Stimulated activated CD8-positive, alpha-beta memory T cell treated with anti-CD3 and anti-CD28 coated beads, Interleukin-7, amount 100 ng/mL, for 1 hour (primary cell): ENCODE measurements at places on chromosomes 13 and 19.
A peak's percentile ranks its signal among the peaks of the same experiment; 100 is the strongest.

- DNase-seq: no peak
Observed at GRCh38 chr13:32587811-32588170, 1.5 kb downstream of the PDS5B start.

GRCh38 chr13:35966024-35966423 is 165.2 kb downstream of the DCLK1 start:
- DNase-seq: no peak

- no peak for DNase-seq
Observed at GRCh38 chr19:7778081-7778480, 15.0 kb downstream of the CLEC4M start.

GRCh38 chr19:10881403-10882107 is 10.2 kb downstream of the CARM1 start:
- no peak for DNase-seq

- no peak for DNase-seq
Observed at GRCh38 chr13:36124236-36124822, 6.9 kb downstream of the DCLK1 start.

GRCh38 chr19:55519451-55520311 is 17.3 kb downstream of the SBK2 start:
- no peak for DNase-seq

DNA sequence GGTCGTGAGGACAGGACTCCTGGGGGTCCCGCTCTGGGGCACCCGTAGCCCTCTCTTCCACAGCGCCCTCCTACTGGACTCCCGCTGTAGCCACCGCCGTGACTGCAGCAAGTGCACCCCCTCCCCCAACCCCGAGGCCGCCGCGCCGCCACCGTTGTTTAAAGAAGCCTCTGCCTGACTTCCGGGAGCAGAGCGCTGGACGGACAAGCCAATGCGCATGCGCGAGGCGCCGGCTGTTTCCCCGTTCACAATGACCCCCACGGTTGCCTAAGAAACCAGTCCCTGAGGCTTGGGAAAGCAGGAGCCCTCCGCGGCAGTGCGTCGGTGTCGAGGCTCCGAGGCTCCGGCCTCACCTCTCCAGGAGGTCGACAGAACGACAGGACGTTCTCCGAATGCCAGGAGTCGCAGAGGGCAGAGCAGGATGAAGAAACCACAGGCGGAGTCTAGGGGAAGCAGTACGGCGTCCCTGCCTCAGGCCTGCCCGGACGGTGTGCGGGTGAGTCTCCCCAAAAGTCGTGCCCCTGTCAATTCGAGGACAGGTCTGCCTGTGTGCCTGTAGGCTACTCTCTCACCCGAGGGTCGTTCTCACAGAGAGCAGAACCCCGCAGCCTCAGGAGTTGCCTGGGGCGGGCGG is 70.5 kb upstream of the ZNF420 start:
- DNase-seq: no peak

DNA sequence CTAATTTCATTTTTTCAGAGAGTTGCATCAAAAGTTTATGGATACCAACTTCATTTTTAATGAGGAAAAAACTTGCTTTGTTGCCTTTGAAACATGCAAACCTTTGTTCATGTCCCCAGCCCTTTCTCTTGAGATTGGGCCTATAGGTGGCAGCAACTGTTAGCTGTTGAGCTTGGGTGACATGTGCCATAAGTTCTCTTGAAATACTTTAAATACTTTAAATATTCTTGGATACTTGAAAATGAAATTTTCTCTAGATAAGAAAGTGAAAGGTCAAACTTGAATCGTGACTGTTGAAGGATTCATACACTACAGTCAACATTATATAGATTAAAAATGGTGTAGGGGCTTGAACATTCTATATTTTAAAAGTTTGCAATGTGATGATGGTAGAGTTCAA is 294.9 kb downstream of the NDFIP2 start:
- DNase-seq: no peak

- DNase-seq: no peak
Observed at GRCh38 chr19:49534632-49535385, 7.0 kb downstream of the RCN3 start.

DNA sequence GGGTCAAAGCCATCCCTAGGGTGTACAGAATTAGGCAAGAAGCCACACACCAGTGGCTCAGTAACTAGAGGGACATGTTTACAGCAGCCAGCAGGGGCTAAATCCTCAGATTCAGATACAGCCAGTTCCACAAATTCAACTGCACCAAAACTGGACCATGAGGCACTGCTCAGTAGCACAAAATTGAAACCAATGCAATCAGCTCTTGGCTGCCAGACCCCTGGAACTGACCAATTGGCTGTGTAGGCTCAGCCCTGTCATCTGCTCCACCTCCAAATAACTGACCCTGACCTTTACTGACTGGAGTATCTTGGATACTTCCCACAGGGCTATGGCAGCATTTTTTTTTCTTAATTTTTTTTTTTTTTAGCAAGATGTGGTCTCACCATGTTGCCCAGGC is 226.5 kb downstream of the FOXO1 start:
- no peak for DNase-seq

DNA sequence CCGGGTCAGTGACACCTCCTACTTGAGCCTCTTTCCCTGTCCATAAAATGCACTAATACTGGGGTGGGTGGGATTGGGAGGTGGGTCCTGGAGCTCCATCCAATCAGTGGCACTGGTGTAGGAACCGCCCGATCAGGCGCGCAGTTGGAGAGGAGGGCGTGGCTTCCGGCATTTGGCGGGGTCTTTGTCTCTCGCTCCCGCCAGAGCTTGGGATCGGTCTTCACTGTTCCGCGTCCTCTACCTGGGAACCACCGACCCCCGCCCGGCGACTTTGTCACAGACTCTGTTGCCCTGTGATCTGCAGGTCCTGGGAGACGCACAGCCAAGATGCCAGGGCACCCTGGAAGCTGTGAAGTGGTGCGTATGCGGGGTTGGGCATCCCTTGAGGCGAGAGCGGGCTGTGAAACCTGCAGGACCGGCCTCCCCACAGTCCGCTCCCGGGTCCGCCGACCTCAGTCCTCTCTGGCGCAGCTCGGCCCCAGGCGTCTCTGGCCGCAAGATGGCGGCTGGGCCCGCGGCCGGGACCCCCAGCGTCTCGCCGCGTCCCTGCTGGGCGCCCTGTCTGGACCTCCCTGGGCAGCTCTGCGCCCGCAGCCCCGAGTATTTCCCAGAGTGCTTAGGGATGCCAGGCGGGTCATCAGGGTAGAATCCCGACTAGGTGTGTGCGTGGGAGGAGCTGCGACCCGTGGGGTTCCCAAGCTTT is 41.6 kb upstream of the ZNF730 start:
- no peak for DNase-seq

GRCh38 chr19:13060964-13061927 is 41.4 kb downstream of the LYL1 start:
- DNase-seq: peak; percentile 71

DNA sequence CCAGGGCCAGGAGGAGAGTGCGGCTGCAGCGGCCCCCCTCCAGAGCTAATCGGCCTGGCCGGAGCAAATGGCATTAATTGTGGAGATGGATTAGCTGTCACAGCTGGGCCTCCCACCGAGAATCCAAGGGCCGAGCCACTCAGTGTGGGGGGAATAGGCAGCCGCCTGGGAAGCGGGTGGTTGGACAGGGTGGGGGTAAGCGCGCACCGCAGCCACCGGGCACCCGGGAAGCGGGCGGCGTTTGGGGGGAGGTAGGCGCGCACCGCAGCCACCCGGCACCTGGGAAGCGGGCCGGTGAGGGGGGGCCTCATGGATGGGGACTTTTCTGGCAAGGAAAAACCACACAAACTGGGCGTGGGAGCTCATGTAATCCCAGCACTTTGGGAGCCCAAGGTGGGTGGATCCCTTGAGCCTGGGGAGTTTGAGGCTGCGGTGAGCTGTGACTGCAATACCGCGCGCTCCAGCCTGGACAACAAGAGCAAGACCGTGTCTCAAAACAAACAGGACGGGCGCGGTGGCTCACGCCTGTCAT is 9.7 kb downstream of the R3HDM4 start:
- DNase-seq: no peak

- DNase-seq: no peak
Observed at GRCh38 chr19:50550594-50550966, 17.7 kb downstream of the LRRC4B start.

DNA sequence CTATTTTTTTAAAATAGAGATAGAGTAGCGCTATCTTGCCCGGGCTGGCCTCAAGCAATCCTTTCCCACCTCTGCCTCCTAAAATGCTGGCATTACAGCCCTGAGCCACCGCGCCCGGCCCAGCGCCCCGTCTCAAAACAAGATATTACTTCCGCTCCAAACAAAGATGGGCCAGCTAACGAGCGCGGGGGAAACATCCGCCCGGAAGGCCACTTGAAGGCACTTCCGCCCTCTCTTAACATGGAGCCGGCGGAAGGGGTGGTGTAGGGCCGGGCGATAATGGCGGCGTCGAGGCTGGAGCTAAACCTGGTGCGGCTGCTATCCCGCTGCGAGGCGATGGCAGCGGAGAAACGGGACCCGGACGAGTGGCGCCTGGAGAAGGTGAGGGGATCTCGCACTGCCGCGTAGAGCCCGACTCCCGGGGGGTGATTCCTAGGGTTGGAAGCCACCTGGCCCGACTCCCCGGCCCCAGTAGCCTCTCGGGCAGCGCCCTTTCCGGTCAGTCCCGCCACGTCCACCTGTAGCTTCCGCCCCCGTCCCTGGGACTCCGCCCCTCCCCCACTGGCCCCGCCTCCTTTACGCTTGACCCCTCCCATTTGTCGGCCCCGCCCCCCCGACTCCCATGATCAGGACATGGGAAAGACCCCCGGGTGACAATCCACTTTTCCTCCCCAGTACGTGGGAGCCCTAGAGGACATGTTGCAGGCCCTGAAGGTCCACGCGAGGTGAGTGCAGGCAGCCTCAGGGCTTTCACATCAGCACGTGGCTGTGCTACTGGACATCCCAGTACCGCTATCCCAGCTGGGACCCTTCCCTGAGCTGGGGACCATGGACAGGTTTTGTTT is at the start of gene USE1:
TSS of gene USE1 (plus strand) at position 231 of the 845 bp plus-strand sequence. CDS start at position 280, 49 bp downstream.
- DNase-seq: peak; percentile 68

DNA sequence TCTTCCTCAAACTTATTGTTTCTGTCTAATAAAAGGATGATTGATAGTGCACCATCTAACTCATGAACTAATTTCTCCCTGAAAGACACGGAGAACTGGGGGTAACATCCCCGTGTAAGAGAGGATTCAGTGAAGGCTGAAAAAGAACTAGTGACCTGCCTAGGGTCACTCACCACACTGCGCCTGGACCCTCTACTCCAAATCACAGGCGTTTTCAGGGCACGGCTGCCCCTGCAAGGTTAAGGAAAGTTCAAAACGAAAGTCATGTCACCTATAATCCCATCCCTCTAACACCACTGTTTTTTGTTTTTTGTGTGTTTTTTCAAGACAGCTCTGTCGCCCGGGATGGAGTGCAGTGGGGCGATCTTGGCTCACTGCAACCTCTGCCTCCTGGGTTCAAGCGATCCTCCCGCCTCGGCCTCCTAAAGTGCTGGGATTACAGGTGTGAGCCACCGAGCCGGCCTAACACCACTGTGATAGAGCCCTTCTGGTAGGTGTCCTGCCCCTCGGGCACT is 8.7 kb downstream of the URAD start:
- DNase-seq: no peak

DNA sequence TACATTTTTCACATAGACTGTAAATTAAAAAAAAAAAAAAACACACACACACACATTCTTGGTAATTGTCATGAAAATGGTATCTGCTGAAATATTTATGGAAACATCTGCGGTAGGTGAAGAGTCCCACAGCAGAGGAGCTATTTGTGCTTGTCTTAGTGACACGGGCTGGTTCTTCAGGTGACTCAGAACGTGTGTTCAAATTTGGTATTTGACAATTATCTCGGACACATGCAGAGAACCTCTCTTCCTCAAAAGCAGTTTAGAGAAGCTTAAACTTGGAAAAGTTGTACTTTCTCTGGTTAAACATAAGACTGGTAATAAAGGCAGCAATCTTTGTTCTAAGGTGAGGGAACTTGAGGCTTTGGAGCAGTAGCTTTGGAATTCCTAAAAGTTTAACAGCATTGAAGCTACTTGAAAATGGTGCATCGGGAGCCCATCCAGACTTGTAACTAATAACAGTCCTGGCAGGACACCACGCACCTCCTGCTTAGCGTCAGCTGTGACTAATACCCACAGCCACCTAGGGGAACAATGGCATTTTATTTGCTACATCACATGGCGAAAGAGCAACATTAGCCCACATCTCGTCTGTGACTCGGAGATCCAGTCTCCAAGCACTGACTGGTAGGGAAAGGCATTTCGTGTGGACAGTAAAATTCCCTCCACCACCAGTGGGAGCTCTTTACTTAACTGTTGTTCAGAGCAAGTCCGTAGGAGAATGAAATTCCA is 1505.1 kb upstream of the SLC10A2 start:
- no peak for DNase-seq

- DNase-seq: no peak
Observed at GRCh38 chr19:45766869-45767346, 2.1 kb downstream of the SIX5 start.

DNA sequence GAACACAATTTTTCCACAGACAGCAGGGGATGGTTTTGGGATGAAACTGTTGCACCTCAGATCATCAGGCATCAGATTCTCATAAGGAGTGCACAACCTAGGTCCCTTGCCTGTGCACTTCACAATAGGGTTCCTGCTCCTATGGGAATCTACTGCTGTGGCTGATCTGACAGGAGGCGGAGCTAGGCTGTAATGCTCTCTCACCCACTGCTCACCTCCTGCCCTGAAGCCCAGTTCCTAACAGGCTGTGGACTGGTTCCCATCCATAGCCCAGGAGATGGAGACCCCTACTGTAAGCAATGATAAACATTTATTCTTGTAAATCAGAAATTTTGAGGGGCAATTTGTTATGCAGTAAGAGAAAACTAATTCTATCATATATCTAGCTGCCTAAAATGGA is 1234.7 kb downstream of the SLITRK1 start:
- DNase-seq: no peak

DNA sequence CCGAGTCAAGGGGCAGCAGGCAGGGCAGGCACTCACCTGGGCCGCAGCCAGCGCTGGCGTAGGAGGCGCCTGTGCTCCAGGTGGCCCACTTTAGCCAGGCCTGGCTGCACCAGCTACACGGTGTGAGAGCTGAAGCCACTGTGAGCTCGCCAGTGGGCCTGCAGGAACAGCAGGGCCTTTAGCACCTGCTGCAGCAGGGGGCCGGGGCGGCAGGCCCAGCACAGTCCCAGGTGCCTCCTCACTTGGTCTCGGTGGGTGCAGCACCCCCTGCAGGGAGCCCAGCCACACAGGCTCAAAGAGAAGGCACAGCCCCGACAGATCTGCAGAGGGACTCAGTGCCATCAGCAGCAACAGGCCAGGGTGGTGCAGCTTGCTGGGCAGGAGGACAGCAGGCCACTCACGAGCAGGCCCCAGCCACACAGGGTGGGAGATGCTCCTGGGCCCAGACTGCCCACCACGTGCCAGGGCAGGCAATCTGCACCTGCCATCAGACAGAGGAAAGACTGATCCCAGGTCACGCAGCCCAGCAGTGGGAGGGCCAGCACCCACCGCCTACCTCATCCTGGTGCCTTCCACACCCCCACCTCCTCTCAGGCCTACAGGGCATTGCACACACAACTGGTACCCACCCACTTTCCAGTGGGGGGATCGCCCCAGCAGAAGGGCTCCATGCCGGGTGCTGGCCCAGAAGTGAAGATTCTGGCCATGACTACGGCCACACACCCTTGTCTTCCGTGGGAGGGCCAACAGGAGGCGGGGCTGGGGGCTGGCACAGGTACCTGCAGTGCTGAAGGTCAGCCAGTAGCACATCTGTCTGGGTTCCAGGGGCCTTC is 15.8 kb downstream of the ARHGAP33 start:
- DNase-seq: no peak
